ENCODE measurements at places on chromosomes 4 and X. TPM values are rescaled to one million over a fixed set of nuclear protein-coding genes. Genes with fewer than 3 reads are reported as not detected.

DNA sequence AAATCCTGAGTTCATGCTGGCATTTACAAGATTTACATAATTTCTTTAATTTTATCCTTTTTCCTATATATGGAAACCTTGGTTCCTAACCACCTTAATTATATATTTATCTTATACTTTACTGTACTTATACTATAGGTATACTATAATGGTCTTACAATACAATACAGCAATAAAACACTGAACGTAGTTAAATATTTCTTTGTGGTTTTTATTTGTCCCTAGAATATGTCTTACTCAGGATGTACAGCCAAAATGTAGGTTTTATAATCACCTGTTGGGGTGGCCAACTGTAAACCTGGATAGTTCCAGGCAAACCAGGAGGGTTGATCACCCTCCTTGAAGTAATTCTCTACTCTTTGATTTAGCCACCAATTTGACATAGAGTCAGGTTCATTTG lies 48.4 kb upstream of the KIT start:
- DNase-seq = no peak

Gene TMEM144
- total RNA-seq = 1.5 TPM

Gene EIF2S3
- total RNA-seq = 49.9 TPM

Gene LRIT3
- 0.08 TPM for total RNA-seq

Gene KLHL8
- total RNA-seq = 8.4 TPM

- DNase-seq = no peak
Observed at GRCh38 chrX:133414406-133415275, 648 bp downstream of the GPC4 start.

DNA sequence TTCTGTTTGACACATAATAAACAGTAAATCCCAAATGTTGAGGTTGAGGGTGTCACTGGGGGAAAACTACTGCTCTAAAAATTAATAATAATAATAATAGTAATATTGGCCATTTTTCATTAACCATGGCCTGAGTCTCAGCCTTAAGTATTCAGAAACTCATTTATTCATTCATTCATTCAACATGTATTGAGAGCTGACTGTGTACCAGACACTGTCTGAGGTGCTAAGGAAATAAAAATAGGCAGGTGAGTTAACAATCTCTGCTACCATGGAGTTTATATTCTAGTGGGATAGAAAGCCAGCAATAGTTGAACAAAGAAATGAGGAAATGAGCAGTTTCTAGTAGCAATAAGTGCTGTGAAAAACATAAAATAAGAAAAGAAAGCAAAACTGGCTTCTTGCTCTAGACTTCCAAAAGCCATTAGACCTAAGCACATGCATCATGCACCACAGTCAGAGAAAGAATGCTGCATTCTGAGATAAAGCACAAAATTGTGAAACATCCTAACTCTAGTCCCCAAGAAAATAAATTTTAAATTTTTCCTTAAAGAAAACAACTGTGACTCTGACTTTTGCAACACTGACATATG lies 278.7 kb downstream of the RCHY1 start:
- DNase-seq = no peak

Gene GAGE12J
- 0.73 TPM for total RNA-seq

Gene ADH1C
- total RNA-seq = 522 TPM

- DNase-seq = no peak
Observed at GRCh38 chr4:98514741-98515469, 143.5 kb downstream of the TSPAN5 start.

DNA sequence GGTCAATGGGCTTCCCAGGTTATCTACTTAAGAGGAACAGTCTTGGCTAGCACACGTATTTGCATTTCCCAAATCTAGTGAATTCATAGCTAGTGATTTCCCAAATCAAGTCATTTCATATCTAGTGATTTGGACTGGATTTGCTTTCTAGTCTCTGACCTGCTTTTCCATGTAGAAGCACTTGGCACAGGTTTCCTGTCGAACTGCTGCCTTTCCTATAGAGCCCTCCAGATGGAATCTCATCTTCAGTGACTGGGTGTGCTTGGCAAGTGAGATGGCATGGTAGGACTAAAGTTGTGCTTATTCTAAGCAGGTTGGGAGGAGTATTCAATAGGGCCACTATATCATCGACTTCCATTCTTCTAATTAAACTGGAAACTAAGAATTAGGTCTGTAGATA lies 94.7 kb downstream of the CCNG2 start:
- DNase-seq = no peak

Gene ADGRA3
- 73.5 TPM for total RNA-seq

DNA sequence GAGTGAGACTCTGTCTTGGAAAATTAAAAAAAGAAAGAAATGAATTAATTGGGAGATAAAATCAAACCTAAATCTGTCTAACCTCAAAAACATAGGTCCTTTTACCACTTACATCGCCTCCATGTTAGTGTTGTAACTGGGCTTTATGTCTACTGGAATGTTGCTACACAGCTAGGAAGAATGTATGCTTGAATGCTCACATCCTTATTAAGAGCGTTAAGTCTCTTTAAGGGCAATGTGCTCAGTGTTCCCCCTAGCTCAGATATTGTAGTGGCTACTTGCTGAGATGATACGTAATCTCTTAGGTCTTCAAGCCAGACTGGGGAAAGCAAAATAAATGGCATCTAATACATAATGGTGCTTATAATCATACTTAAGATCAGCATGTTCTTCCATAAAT lies 1072.8 kb downstream of the PDHA2 start:
- no peak for DNase-seq

Gene ABCG2
- 7.2 TPM for total RNA-seq

- no peak for DNase-seq
Observed at GRCh38 chr4:176668324-176668723, 124.4 kb downstream of the VEGFC start.

Gene APBB2
- 26.2 TPM for total RNA-seq

- DNase-seq = no peak
Observed at GRCh38 chr4:41327770-41328169, 71.0 kb downstream of the UCHL1 start.

DNA sequence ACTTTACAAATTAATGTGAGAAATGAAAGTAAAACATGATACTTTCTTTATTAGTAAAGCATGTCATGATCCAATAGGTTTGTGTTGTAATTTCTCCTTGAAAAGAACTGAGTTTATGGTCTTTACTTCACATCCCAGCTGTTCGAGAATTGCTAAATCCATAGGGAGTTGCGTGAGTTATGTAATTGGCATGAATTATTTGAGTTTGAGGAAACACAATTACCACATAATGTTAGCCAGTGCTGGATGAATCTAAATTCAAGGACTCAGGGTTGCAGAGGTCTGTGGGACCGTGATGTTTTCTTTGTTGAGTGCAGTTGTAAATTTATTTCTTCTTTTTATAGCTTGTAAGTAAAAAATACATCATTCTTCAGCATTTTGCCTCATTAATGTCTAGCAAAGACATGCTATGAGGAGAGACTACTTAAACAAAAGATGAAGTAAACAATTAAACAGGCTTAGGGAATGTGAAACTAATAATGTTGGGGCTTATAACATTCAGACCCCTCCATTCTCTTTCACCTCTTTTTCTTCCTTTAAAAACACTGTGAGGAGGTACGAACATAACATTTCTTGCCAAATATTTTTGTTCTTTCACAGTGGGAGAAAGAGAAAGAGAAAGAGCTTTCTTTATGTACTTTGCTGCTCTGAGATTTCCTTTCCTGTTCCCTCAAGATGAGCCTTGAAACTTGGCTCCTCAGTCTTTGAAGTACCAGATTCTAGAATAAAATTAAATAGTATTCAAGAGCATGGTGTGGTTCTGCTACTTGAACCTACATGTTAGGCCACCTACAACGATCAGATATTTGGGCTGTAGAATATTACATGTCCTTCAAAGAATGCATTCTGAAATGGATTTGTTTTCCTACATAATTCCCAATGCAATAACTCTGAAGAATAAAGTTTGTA lies 159.6 kb upstream of the ANK2 start:
- no peak for DNase-seq

DNA sequence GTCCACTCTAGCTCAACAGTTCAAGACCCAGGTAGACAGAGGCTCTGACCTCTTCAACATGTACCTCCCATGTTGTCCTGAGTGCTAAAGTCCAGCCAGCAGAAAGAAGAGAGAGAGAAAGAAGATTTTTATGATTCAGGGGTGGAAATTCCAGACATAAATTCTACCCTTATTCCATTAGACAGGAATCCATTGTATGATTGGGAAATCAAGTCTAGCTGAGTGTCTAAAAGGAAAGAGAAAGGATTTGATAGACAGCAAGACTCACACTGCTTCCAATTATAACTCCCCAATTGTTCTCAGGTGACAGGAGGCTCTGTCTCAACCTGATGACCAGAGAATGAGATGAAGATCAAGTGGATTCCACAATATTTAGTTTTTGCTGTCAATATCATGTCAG lies 27.9 kb upstream of the PGM2 start:
- DNase-seq = no peak

Gene RBM47
- total RNA-seq = 56.5 TPM

- DNase-seq = no peak
Observed at GRCh38 chr4:80876810-80877209, 153.7 kb upstream of the BMP3 start.

DNA sequence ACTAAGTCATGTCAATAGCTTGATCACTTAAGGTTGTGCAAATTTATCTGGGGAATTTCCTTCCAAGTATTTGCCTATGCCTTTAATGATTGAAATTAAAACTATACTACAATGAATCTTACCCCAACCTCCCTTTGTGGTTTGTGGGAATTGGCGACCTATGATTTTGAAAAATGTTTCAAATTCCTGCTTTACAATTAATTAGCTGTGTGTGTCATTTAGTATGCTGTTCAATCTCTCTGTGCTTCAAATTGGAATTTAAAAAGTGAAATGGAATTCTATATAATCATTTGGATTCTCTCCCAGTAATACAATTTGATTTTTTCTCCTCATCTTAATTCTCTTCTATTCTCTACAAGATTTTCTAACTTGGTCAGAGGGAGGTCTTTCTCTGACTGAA lies 2319.5 kb downstream of the ARAP2 start:
- no peak for DNase-seq

DNA sequence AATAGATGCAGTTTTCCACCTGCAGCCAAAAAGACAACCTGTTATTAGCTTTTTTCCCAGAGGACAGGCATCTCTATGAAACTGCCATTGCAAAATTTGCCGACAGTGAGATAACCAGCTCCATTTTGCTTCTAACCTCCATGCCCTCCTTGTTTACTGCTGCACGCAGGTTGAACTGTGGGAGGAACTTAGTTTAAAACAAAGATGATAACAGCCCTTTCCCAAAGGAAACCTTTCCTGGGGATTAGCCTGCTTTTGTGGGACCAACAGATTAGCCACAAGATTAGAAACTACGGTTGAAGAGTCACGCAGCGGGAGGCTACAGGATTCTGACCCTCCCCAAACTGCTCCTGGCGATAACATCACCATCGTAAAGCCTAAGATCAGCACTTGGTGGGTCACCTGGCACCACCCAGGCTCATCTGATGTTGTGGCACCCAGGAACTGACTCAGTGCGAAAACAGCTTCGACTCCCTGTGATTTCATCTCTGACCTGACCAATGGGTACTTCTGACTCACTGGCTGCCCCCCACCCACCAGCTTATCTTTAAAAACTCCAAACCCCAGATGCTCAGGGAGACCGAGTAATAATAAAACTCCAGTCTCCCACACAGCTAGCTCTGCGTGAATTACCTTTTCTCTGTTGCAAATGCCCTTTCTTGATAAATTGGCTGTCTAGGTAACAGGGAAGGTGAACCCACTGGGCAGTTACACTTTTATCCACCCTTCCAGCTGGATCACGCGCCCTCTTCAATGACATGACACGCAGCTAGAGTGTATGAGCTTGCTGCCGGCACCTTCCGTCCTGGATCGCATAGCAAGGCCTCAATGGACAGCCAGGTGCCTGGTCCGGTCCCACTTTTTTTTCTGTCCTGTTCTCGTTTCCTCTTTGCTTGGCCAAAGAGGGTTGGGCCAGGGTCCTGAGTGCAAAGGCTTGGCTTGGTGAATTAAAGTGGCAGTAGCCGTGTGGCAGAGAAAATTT lies 27.2 kb downstream of the NOP14 start:
- DNase-seq = peak; percentile 43

DNA sequence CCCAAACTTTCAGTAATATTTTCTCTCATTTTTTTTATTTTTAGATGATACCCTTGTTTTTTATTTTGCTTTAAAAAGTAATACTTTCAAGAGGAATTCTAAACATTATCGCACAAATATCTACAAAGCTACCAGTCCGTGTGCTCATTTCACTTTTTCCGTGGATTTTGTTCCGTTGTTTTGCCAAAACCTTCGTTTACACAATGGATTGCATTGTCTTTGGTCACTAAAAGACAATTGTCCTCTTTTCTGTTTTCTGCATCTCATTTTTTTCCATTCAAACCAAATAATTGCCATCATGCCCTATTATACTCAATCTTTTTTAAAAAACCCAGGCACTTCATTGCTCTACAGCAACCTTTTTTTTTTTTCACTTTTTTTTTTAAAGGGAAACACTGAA lies 214.9 kb downstream of the CXXC4 start:
- DNase-seq = no peak

- DNase-seq = no peak
Observed at GRCh38 chr4:3706565-3707422, 59.4 kb upstream of the ADRA2C start.

DNA sequence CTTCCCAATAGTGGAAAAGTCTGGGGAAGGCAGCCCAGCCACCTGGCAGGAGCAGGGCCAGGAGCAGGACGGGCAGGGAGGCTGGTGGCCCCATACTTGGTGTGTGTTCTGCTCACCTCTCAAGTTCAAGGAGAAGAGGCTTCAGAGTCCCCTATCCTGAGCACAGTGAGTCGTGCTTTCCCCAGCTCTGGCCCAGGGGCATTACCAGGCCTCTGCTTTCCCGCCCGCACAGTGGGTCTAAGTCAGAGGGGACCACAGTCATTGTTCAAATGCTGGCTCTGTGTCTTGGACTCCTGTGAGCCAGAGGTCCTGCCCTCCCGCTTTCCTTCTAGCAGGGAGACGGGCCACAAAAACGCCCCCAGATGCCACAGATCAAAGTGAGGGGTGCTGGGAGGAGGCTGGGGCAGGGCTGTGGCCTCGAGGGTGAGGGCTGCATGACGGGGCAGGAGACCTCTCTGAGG lies 27.6 kb downstream of the HTRA3 start:
- no peak for DNase-seq

- DNase-seq = no peak
Observed at GRCh38 chr4:123522646-123523045, 126.1 kb downstream of the SPRY1 start.

Gene SHROOM3
- 39.9 TPM for total RNA-seq

Gene RGN
- 188 TPM for total RNA-seq

Gene YY2
- 0.53 TPM for total RNA-seq

Gene CDS1
- total RNA-seq = 0.65 TPM

GRCh38 chr4:56681158-56681852 lies at the start of gene HOPX:
HOPX (minus strand) TSS chr4:56681296; CDS start chr4:56657816, 23,480 bp downstream.
- DNase-seq = no peak

DNA sequence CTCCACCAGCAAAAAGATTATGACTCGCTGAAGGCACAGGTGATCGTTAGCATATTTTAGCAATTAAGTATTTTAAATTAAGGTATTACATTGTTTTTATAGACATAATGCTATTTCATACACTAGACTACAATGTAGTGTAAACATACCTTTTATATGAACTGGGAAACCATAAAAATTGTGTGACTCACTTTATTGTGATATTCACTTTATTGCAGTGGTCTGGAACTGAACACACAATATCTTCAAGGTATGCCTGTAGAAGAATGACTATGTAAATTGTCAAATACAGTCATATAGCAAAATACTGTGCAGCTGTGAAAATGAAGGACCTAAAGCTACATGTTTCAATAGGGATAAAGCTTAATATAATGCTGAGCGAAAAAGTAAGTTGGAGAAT lies 26.6 kb upstream of the MAML3 start:
- DNase-seq = no peak

- DNase-seq = no peak
Observed at GRCh38 chr4:28426251-28426650, 1565.6 kb downstream of the STIM2 start.

Data from left lobe of liver (tissue), 2 donors.